ENCODE measurements at places on chromosomes 5 and 9. TPM values are rescaled to one million over a fixed set of nuclear protein-coding genes. Genes with fewer than 3 reads are reported as not detected.

The IGIP gene
- 8.1 TPM for total RNA-seq

The RAB24 gene
- 33.1 TPM for total RNA-seq

DNA sequence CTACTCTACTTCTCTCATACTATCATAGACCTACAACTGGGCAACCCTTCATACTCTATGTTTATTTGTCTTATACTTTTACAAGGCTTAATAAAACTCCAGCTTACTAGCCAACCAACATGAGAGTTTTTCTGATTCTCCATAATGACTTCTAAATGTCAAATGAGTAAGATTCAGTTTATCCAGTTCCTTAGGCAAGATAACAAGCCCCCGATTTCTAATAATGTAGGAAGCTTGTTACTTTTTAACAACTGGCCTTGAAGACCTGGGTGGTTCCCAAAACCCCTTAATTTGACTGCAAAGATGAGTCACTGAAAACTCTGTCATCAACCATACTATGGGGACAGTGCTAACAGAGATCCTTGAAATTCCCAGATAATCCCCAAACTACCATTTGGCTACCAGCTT, 294.6 kb upstream of the ACTBL2 start:
- no peak for DNase-seq

GRCh38 chr5:111254613-111255012, 30.4 kb downstream of the CAMK4 start:
- DNase-seq = no peak

DNA sequence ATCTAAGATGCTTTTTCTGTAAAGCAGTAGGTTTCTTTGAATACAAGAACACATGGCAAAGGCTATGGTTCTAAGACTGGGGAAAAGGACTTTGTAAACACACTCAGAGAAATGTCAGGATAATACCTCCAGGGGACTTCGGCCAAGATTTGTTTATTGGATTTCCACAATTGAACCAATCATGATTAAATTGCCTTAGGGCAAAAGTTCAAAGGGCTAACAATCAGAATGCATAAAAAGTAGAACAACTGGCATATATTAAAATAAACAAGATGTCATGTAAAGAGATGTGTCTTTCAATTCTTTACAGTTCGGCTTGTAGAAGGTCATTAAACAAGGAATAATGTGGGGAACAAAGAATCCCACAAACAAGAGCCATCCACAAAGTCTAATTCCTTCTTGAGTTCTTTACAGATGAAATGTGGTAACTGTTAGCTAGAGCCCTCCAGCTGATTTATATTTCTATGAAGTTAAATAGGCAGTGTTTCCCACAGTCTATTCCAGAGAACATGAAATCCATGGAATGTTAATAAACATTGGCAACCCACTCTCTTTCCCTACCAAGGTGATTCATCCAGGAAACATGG, 565.5 kb downstream of the ZNF608 start:
- no peak for DNase-seq

DNA sequence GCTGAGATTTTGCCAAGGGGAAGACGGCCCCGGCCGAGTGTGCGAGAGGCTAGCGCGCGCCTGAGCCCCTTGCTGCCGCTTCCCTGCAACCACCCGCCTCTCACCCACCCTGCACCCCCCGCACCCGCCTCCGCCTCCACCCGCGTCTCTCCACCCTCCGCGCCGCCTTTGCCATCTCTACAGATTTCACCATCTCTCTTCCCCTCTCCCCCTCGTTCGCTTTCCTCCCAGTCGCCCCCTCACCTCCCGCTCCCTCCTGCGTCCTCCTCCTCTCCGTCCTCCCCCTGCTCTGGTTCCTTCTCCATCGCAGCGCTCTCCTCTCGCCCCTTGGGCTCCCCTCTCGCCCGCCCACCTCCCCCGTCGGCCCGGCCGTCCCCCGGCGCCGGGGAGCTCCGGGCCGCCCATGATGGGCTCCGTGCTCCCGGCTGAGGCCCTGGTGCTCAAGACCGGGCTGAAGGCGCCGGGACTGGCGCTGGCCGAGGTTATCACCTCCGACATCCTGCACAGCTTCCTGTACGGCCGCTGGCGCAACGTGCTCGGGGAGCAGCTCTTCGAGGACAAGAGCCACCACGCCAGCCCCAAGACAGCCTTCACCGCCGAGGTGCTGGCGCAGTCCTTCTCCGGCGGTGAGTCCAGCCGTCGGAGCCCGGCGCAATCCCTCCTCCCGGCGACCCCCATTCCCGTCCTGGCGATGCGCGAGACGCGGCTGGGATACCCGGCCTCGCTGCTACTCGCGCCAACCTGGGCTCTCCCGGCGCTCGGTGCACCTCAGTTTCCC, at the start of gene PRDM12:
TSS of gene PRDM12 (plus strand) at position 344 of the 778 bp plus-strand sequence. CDS start at position 404, 60 bp downstream.
- no peak for DNase-seq

- no peak for DNase-seq
Measured at GRCh38 chr5:125153231-125153630, 406.8 kb upstream of the ZNF608 start.

DNA sequence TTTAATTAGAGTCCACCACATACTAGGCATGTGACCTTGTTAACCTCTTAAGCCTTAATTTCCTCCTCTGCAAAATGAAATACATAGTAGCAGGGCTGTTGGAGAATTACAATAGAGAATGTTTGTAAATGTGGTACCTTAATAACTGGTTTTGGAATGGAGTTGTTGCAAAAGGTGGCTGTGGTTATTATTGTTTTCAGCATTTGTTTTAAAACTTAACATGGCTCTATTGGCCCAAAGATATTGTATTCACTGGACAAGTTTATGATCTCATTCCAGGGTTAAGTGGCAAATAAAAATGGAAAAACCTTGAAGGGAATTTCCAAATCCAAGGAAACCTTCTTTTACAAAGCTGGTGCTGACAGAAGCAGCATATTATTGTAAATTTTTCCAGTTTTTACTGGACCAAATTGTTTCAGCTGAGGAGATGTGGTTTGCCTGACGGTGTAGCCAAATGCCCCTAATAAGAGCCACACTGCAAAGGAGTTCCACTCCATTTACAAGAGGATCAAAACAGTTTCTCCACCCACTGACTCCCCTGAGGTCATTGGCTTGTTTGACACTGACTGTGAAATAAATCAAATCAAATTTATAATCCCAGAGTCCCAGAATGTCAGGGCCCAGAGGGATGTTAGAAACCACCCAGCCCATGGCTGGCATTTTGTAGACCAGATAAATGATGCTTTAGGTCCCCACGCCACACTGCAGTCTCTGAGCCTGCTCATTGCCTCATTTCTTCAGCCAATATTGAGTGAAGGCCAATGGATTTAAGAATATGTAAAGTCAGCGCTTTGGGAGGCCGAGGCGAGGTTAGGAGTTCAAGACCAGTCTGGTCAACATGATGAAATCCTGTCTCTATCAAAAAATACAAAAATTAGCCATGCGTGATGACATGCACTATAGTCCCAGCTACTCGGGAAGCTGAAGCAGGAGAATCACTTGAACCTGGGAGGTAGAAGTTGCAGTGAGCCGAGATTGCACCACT, 45.2 kb downstream of the ADRA1B start:
- DNase-seq = no peak

- no peak for DNase-seq
Measured at GRCh38 chr9:115923903-115924668, 229.5 kb upstream of the PAPPA start.

- no peak for DNase-seq
Measured at GRCh38 chr5:68318955-68319705, 103.6 kb downstream of the PIK3R1 start.

DNA sequence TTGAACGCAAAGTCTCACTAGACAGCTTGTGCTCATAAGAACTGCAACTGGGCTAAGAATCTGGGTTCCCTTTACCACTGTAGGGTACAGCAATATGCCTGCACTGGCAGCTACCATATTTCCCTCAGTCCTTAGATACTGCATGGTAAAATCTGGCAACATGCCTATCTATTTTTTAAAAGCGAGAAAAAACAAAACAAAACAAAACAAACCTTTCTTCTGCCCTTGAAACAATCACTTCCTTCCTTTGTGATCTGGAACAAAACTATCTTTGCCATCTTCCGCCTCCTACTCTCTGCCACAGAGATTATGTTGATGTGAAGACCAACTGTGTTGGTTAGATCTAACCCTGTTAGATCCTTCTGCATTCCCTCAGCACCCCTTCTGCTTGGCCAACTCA, 242.9 kb downstream of the EBF1 start:
- no peak for DNase-seq
